ENCODE measurements at places on chromosomes 3 and 15. TPM values are rescaled to one million over a fixed set of nuclear protein-coding genes. Genes with fewer than 3 reads are reported as not detected.

GRCh38 chr3:195269375-195270078, 1.4 kb downstream of the XXYLT1 start:
- H3K27ac ChIP-seq = no peak overlapping the region
- H3K27me3 ChIP-seq = no peaks in the 10 kb centered on the region
- no peaks in the 10 kb centered on the region for H3K36me3 ChIP-seq
- H3K4me1 ChIP-seq = no peaks in the 10 kb centered on the region
- DNase-seq = no peak
- no peak overlapping the region for H3K4me3 ChIP-seq

GCNT3 gene
- total RNA-seq = not detected

GRCh38 chr3:162764808-162765071, 1268.1 kb downstream of the OTOL1 start:
- no peak overlapping the region for H3K27ac ChIP-seq
- H3K36me3 ChIP-seq = no peaks in the 10 kb centered on the region
- no peak for DNase-seq
- no peaks in the 10 kb centered on the region for H3K4me1 ChIP-seq
- no peaks in the 10 kb centered on the region for H3K27me3 ChIP-seq
- H3K4me3 ChIP-seq = no peak overlapping the region

DNA sequence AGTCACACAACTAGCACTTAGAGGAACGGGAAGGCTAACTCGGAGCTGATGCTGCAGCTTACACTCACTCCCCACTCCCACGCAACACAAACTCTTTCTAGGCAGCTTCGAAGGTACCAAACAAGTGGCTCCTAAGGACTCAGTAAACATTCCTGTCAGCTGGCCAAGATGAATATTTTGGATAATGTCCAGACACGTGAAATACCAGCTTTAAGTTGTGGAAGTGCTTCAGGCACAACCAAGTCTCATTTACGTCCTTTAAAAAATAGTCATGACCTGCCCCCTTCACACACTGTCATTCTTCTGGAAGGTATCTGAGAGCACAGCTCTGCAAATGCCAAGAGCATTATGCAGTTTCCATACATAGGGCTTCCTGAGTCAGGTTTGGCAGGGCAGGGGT, 1005.9 kb upstream of the CFAP20DC start:
- H3K4me3 ChIP-seq = no peak overlapping the region
- H3K27ac ChIP-seq = no peak overlapping the region
- H3K36me3 ChIP-seq = no peaks in the 10 kb centered on the region
- no peaks in the 10 kb centered on the region for H3K4me1 ChIP-seq
- H3K27me3 ChIP-seq = no peaks in the 10 kb centered on the region
- no peak for DNase-seq

- H3K36me3 ChIP-seq = no peaks in the 10 kb centered on the region
- no peak overlapping the region for H3K4me3 ChIP-seq
Observed at GRCh38 chr3:103976931-103977339, 1389.8 kb upstream of the ALCAM start.

DNA sequence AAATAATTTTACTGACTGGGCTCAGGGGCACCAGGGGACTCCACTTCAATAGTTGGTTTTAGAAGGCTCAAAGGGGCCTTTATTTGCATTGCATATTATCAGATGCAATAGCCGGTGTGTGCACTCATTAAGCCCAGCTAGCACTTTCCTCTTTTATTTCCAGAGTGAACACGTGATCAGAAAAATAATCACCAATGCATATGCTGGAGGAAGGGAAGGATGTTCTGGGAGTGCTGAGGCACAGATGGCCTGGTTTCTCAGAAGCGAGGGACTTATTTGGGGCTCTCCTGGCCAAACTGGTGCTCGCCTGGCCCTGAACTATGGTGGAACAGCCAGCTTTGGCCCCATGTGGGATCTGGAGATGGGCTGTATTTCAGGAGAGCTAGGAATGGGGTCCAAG, 60.4 kb upstream of the SEC13 start:
- no peaks in the 10 kb centered on the region for H3K4me1 ChIP-seq
- H3K27ac ChIP-seq = no peak overlapping the region
- no peaks in the 10 kb centered on the region for H3K27me3 ChIP-seq
- no peaks in the 10 kb centered on the region for H3K36me3 ChIP-seq
- no peak overlapping the region for H3K4me3 ChIP-seq
- no peak for DNase-seq

- no peak overlapping the region for H3K27ac ChIP-seq
- DNase-seq = peak; percentile 61
- H3K4me3 ChIP-seq = no peak overlapping the region
- no peaks in the 10 kb centered on the region for H3K36me3 ChIP-seq
- H3K4me1 ChIP-seq = no peaks in the 10 kb centered on the region
Observed at GRCh38 chr3:126913524-126913923, 69.4 kb upstream of the PLXNA1 start.

DNA sequence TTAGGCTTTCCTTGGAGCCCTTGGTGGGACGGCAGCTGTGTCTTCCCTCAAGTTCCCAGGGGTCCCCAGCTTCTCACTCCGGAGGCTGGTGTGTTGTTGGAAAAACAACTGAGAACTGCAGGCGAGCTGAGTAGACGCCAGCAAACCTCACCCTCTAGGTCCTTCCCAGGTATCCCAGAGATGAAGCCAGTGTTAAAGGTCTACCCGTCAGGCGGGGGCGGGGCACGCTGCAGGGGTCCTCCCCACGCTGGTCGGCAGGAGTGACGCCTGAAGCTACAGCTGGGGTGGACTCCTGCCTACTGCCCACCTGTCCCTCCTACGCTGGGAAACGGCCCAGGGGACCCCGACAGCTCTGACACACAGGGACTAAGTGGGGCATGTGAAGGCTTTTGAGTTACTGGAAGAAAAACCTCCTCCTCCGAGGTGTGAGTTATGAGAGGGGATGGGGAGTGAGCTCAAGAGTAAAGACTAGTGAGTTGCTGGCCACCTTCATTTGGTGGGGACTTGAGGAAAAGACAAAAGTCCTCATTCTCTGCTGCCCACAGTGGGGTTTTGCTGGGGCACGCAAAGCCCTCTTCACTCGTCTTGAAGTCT, 32.2 kb upstream of the SNRPA1 start:
- DNase-seq = no peak
- H3K27ac ChIP-seq = no peak overlapping the region
- no peaks in the 10 kb centered on the region for H3K36me3 ChIP-seq
- no peaks in the 10 kb centered on the region for H3K27me3 ChIP-seq
- no peak overlapping the region for H3K4me3 ChIP-seq

Data from aorta (tissue), 5 donors.